Activated CD4-positive, alpha-beta T cell treated with anti-CD3 and anti-CD28 coated beads, Interleukin-2, amount 10 ng/mL, durations not matched to agents 24 days and 14 days (primary cell): ENCODE measurements at places on chromosomes 5 and 9.

- H3K36me3 ChIP-seq, result peaks cover 44% of the 10 kb centered on the region
- no peak overlapping the region for H3K4me3 ChIP-seq
- peaks cover 5% of the 10 kb centered on the region for H3K4me1 ChIP-seq
Measured at GRCh38 chr9:124932333-124932732, 8.6 kb downstream of the GOLGA1 start.

- no peak overlapping the region for H3K4me3 ChIP-seq
- no peaks in the 10 kb centered on the region for H3K4me1 ChIP-seq
Measured at GRCh38 chr5:23446424-23446823, 61.0 kb upstream of the PRDM9 start.

DNA sequence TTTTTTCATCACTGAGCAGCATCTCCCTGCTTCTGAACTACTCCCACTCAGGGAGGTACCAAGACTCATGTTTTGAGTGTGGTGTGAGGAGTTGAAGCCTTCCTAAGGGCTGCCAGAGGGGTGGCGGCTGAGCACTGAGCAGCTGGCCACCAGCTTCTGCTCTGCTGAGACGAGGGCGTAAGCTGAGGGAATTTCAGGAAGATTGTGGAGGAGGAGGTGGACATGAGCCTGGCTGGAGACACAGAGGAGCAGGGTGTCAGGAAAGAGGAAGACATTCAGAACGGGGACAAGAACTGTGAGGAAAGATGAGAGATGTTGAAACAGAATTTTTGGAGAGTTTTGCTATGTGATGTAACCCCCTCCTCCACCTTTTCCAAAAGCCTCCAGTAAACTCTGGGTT lies 7.8 kb downstream of the LCP2 start:
- DNase-seq, result no peak
- H3K27me3 ChIP-seq, result no peaks in the 10 kb centered on the region
- H3K4me3 ChIP-seq, result peak overlapping the region; percentile 80
- peaks cover 92% of the 10 kb centered on the region for H3K4me1 ChIP-seq
- H3K27ac ChIP-seq, result peak overlapping the region; percentile 88

GRCh38 chr5:133721365-133721764 lies 109.0 kb upstream of the FSTL4 start:
- DNase-seq, result no peak
- no peak overlapping the region for H3K27ac ChIP-seq
- H3K4me1 ChIP-seq, result no peaks in the 10 kb centered on the region
- H3K27me3 ChIP-seq, result peaks cover 17% of the 10 kb centered on the region

DNA sequence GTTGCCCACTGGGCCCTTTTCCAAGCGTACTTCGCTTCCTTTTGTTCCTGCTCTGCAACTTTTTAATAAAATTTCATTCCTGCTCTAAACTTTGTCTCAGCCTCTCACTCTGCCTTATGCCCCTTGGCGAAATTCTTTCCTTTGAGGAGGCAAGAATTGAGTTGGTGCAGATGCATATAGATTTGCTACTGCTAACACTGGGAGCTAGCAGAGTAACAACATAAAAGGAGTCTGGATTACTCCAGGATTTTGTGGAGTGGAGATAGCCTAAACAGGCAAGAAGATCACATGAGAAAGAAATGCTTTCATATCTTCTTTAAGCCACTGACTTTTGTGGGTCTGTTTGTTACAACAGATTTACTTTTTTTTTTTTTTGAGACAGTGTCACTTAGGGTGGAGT lies 12.9 kb upstream of the RFESD start:
- peaks cover 16% of the 10 kb centered on the region for H3K27me3 ChIP-seq
- DNase-seq, result no peak
- H3K27ac ChIP-seq, result peak overlapping the region; percentile 22
- peaks cover 5% of the 10 kb centered on the region for H3K36me3 ChIP-seq
